ENCODE measurements at places on chromosomes 2 and 18.

DNA sequence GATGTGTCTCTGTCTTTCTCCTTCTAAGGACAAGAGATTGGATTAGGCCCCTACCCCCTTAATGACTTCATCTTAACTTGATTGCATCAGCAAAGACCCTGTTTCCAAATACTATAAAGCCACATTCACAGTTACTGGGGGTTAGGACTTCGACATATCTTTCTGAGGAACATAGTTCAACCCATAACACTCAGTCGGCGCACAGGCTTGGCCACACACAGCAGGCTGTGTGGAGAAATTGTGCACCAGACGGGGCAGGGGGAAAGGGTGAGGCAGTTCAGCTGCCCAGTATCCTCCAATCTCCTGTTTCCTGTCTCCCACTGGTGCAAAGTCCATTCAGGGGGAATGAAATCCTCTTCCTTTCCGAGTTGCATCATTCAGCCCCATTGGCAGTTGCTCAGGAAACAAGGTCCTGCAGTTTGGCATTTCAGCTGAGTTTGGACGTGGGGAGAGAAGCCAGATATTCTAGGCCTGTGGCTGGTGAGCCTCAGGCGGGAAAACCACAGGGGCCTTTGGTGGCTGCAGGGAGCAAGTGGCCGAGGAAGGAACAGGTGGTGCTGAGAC, 9.4 kb upstream of the RAPGEF4 start:
- no peak for DNase-seq

- DNase-seq, result no peak
Measured at GRCh38 chr2:8004250-8004681, 677.6 kb upstream of the ID2 start.

DNA sequence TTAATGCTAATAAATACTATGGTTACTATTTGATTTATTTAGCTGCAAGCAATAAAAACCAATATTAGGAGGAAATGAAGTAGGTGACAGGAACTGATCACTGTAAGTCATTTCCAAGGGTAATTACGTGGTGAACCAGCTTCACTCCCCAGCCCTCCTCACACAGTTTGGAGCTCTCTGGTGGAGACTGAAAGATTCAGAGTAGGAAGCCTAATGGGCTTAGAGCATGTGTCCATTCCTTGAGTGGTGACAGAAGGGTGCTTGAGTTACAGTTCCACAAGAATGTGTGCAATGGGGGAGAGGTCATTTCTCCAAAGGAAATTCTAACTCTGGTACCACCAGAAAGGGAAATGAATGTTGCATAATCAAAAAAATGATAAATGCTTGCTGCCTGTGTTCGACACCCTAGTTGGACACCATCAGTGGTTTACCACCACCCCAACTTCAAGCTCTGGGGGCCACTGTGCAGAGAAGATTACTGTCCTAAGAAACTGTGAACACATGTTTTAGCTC, 285.1 kb upstream of the MMADHC start:
- DNase-seq, result no peak

- DNase-seq, result no peak
Measured at GRCh38 chr18:22505141-22505591, 87.5 kb upstream of the CTAGE1 start.

DNA sequence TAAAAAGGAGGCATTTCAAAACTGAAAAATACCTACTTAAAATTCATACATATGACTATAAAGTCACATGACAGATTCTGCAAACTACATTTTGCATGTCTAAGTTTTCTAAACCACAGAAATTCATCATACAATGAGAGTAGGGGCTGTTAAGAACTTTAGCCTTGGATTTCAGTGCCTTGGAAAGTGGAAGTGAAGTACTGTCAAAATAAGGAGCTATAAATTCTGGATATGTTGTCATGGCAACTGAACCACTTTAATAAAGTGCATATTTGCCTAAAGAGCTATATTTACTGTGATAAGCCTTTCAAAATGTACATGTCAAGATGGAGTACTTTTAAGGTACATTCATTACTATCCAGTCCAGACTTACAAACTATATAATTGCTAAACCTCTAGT, 227.1 kb downstream of the RAB3GAP1 start:
- peak; percentile 39 for DNase-seq

DNA sequence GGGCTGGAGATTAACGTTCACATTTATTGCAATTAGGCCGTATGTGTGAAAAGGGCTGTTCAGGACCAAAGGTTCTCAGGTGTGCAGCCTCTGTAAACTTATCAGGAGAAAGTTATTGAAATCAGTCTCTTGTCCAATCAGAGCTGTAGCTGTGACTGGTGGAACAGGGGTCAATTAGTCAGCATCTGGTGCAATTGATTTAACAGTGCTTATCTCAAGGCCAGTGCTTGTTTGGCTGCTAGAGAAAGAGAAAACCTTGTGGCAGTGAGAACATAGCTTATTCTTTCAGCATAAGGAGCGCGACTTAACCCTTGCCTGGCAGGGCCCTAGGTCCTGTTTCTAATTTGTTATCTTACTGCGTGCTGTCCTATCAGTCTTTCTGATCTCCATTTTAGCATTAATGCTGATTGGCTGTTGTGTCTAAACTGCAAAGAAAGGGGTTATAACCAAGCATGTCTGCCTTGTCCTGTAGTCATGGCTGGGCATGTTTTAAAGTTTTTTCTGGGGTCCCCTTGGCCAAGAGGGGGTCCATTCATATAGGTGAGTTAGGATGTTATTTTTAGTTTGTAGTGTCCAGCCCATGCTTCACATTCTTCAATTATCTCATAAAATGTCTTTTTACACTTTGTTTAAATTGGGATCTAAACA, 66.4 kb downstream of the CYB5A start:
- DNase-seq, result no peak

DNA sequence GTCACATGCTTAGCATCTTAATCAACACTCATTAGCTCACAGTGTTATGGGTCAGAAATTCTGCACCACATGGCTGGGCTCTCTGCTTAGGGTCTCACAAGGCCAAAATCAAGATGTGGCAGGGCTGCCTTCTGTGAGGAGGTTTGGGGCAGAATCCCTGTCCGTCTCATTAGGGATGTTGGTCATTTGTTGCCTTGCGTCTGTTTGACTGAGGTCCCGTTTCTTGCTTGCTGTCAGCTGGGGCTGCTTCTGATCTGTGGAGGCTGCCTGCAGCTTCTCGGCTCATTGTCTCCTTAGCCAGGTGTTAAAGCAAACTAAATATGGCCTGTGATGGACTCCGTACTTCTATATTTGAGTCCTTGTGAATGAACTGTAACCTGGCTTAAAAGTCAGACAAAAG, 146.5 kb downstream of the NDUFA10 start:
- no peak for DNase-seq

DNA sequence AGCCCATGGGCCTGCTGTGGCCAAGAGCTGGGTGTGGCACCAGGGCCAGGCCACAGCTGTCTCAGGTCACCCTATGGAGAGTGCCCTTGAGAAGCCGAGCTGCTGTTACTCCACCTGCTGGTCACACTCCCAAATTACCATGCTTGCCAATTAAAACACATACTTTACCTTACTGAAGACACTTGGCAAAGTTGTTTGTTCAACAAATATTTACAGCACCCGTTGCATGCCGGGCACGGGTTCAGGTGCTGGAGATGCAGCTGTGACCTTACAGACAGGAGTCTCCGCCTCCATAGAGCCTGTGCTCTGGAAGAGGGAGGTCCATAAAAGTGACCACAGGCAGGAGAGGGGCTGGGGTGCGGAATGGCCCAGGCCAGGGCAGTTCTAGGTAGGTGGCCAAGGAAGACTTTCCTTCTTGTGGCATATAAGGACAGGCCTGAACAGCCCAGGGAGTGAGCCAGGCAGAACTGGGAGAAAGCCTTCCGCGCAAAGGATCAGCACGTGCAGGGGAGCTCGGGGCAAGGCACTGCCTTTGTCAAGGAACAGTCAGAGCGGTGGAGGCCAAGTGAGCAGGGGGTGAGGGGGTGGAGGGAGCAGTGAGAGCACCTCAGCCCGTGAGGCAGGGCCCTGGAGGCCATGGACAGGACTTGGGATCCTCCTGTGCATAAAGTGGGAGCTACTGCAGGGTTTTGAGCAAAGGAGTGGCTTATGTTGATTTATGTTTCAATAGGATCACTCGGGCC, 23.6 kb upstream of the RBM44 start:
- peak; percentile 60 for DNase-seq

DNA sequence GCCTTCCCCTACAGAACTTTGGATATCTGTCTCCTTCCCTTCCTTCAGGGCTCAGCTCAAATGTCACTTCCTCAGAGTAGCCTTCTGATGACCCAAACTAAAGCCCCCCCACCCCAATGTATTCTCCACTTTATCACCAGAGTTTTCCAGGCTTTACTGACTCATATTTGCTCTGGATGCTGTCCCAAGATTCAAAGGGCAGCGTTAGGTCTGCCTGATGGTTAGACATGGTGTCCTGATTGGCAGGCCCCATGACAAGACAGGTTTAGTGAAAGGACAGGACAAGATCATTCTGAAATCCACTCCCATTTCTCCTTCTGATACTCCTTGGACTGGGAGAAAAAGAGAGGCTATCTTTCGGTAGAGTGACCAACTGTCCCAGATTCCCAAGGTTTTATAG, 22.6 kb upstream of the RPIA start:
- DNase-seq, result no peak

DNA sequence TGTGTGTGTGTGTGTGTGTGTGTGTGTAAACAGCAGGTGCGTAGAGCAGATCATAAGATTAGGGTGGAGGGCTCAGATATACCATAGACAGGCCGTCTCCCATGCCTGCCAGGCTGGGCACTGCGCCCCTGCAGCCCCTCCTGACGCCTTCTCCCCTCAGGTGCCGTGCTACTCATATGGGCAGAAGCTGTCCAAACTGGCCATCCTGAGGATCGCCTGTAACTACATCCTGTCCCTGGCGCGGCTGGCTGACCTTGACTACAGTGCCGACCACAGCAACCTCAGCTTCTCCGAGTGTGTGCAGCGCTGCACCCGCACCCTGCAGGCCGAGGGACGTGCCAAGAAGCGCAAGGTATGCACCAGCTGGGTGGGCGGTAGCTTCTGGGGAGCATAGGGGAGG, 10.0 kb downstream of the ATOH8 start:
- no peak for DNase-seq

- no peak for DNase-seq
Measured at GRCh38 chr2:8329660-8330622, 351.9 kb upstream of the ID2 start.

- no peak for DNase-seq
Measured at GRCh38 chr2:49940626-49941025, 786.3 kb upstream of the FSHR start.

DNA sequence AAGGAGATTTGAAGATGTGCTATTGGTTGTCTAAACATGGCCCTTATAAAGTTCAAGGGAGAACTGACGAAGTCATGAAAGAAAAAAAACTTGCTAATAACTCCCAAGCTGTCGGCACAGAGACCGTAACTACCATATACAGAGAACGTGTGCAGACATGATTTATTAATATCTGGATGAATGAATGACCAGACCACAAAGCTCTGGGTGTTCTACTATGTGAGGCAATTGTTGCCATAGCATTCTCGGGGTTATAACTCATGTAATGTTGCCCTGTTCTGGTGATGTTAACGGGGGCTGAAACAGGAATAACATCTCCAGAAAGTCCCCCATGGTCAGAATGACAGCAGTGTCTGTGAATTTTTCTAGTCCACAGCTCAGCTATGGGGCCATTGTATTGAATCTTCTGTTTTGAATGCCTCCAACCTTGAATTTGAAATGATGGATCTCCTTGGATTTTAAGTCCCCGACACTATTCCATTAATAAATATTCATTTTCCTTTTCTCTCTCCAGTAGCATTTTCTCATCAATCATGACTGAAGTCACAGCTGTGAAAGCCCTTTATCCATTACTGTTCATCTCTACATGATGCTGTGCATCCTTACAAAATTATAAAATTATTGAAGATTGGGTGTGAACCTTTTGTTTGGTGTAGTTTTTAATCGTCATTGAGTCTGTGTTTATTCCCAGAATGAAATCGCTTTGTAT, 483.4 kb upstream of the KLHL29 start:
- no peak for DNase-seq

GRCh38 chr2:151278487-151278886, 11.0 kb downstream of the NMI start:
- no peak for DNase-seq

- peak; percentile 71 for DNase-seq
Measured at GRCh38 chr2:197286805-197287595, 23.6 kb downstream of the ANKRD44 start.

- no peak for DNase-seq
Measured at GRCh38 chr18:49016648-49017539, 66.1 kb upstream of the SMAD7 start.

DNA sequence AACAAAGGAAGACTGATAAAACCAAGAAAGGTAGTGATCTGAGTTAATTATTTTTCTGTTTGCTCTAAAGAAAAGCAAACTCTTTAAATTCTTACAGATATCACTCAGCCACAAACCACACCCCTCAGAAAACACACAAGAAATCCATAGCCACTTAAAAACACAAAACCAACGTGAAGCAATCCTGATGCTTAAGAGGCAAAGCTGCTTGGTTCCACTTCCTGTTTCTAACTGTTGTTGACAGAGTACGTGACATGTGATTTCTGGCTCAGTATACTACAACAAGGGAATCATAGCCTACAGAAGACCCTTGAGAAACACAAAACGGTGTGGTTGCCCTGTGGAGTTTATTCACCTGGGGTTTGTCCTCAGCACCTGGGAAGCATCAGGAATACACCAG, 240.9 kb upstream of the APCDD1 start:
- no peak for DNase-seq

DNA sequence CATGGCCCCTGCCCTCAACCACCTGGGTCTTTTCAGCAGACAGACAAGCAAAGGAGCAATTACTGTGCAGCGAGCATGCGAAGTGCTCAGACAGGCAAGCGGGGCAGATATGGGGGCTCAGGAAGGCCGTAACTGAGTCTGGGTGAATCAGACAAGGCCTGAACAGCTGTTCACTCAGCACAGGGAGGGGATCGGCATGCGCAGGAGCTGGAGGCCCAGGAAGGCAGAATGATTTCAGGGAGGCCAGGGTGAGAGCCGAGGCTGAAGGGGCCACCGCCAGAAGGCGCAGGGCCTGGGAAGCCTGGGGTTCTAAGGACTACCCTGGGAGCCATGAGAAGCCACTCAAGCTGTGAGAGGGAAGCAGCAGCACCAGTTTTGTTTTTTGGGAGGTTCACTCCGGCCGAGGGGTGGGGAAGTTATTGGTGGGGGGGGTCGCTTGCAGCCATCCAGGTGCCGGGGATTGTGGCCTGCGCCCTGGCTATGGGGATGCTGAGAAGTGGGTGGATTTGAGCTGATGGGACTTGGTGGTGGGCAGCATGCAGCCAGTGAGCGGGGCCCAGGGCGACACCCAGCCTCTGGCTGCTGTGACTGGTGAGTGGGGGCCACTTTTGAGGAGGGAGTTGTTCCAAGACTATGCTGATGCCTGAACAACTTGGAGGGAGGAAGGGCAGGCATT, 132.2 kb downstream of the TSN start:
- DNase-seq, result no peak

- no peak for DNase-seq
Measured at GRCh38 chr2:70536517-70537055, 17.0 kb downstream of the TGFA start.

DNA sequence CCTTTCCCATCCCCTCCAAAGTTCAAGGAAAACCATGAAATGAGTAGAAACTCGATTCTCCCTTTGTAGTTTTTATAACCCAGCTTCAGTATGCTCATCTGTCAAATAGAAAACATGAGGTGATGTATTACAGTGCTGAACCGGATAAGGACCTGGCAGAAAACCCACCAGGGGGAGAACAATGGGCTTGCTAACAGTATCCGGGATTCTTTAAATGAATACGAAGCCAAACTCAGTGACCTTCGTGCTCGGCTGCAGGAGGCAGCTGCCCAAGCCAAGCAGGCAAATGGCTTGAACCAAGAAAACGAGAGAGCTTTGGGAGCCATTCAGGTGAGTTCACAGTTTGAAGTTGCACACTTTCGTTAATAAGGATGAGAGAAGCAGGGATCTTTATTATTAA, 113.6 kb upstream of the TTC39C start:
- no peak for DNase-seq

Data from brain (organoid and tissue), 16 donors.